ENCODE measurements at places on chromosomes 1 and 21.

- DNase-seq: no peak
These were observed 100.4 kb upstream of the F3 start for GRCh38 chr1:94641990-94642389.

- DNase-seq: no peak
These were observed 766 bp downstream of the RAP1GAP start for GRCh38 chr1:21668232-21668950.

GRCh38 chr1:216057947-216058346, 365.3 kb downstream of the USH2A start:
- DNase-seq: no peak

GRCh38 chr1:16124377-16125087, 31.3 kb downstream of the EPHA2 start:
- no peak for DNase-seq

- DNase-seq: no peak
These were observed 28.0 kb downstream of the SLAMF1 start for GRCh38 chr1:160618763-160619274.

GRCh38 chr1:177998696-177999631, 29.1 kb upstream of the SEC16B start:
- DNase-seq: no peak

GRCh38 chr1:155083865-155084721, 5.5 kb downstream of the EFNA3 start:
- DNase-seq: peak; percentile 66

DNA sequence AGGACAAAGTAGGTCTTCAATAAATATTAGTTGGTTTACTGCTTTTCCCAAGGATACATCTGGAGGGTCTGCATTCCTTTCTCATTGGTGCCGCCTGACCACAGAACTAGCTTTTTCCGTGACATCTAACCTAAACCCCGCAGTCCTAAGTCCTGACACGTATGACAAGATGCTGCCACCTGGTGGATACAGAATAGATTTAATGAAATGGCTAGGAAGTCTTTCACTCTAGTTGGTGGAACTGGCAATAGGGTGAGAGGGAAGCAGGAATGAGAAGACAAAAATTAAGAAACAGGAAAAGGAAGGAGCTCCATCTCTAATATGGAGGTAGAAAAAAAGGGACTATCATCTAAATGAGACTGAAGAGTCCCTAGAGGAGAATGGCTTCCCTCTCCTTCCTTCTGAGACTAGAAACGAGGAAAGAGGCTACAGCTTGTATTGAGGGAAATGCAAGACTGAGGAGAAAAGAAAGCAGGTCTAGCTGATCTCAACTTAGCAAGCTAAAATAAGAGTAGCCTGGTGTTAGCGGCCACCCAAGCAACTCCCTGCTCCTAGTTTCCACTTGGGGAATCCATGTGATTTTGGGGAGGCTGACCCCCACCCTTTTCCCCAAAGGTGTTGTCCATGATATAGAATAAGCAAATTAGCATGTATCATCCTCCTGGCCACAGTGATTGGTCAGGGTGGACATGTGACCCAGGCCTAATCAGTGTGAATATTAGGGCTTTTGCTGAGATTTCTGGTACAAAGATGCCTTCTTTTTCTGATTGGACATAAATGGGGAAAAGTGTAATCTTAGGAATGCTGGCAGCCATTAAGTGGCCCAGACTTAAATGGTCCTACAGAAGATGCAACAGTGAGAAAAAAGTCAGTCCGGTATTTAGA, 5.9 kb downstream of the RFX5 start:
- DNase-seq: peak; percentile 92

GRCh38 chr1:2121101-2121691, 71.0 kb downstream of the PRKCZ start:
- no peak for DNase-seq

GRCh38 chr1:35655196-35655595, 13.9 kb upstream of the PSMB2 start:
- no peak for DNase-seq

DNA sequence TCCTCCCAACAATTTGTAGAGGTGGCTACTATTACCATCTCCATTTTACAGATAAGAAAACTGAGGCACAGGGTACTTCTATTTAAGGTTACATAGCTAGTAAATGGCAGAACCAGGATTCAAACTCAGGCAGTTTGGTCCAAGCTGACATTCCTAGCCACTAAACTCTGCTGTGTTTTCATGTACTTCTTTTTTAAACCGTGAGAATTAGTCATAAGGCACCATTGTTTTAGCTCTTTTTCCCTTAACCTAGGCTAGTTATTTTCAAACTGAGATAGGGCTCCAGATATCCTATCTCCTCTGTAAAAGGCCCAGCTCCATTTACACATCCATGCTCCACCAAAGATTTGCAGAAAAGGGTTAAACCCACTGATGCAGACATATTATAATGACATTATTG, 92.9 kb downstream of the PTPN14 start:
- no peak for DNase-seq

DNA sequence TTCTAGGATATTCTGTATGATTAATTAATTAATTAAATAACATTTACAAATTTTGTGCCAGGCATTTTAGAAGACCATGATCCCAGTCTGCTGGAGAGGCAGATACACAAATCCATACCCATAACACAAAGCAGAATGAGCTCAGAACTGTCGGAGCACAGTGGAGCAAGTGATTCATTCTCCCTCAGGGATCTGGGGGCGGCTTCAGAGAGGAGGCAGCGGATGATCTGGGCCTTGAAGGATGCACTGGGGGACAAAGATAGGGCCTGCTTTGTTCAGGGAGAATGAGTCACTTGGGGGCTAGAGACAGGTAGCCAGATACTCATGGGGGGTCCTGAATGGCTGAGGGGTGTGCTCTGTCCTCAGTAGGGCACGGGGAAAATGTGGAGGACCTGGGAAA, 50.9 kb upstream of the TRABD2B start:
- no peak for DNase-seq

- peak; percentile 77 for DNase-seq
These were observed 4.2 kb upstream of the DYRK3 start for GRCh38 chr1:206631085-206631509.

DNA sequence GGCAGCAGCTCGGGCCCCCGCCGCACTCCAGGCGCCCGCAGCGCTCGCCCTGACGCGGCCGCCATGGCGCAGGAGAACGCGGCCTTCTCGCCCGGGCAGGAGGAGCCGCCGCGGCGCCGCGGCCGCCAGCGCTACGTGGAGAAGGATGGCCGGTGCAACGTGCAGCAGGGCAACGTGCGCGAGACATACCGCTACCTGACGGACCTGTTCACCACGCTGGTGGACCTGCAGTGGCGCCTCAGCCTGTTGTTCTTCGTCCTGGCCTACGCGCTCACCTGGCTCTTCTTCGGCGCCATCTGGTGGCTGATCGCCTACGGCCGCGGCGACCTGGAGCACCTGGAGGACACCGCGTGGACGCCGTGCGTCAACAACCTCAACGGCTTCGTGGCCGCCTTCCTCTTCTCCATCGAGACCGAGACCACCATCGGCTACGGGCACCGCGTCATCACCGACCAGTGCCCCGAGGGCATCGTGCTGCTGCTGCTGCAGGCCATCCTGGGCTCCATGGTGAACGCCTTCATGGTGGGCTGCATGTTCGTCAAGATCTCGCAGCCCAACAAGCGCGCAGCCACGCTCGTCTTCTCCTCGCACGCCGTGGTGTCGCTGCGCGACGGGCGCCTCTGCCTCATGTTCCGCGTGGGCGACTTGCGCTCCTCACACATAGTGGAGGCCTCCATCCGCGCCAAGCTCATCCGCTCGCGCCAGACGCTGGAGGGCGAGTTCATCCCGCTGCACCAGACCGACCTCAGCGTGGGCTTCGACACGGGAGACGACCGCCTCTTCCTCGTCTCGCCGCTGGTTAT, 2.8 kb downstream of the KCNJ9 start:
- DNase-seq: peak; percentile 44

- no peak for DNase-seq
These were observed 15.6 kb downstream of the UTP11 start for GRCh38 chr1:38028105-38028591.

- no peak for DNase-seq
These were observed 12.7 kb upstream of the PDPN start for GRCh38 chr1:13570924-13571323.

DNA sequence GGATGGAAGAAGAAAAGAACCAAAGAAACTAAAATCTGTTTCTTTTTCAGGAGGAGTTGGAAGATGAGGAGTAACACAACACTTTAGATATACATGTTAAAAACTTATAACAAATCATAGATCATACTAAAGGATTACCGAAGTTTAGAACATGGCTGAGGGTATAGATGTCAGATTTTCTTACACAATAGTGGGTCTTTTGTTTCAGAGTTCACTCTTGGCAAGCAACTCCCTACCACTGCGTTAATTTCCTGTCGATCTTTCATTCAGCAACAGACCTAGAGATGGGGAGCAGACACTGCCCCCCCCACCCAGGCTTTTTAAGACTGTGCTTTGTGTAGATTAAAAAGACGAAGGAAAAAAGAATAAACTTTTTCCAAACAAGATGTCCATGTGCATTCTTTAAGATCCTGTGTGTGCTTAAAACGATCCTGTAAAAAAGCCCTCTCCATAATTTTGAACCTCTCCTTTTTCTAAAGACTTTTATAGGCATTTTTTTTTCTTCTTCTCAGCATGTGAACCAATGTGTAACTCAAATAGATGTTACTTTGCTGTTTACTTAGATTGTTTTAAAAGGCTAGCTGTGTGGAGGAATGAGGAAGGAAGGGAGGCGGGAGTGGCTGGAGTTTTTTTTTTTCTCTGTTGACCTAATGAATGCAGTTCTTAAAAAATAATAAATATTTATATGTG, 50.4 kb downstream of the NFIA start:
- DNase-seq: no peak

DNA sequence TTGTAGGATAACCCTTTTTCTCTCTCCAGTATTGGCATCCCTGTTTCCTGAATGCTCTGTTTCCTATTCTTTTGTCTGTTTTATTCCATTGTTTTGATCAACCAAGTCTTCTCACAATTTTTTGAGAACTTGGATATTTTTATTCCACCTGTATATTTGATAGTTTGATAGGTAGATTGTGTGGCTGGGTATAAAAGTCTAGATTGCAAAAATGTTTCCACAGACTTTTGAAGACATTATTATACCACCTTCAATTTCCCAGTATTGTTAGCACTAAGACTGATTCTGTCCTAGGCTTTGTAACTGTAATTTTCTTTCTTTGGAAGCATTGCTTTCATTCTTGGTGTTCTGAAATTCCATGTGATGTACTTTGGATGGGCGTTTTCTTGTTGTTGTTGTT, 9.6 kb upstream of the DNAJC11 start:
- DNase-seq: no peak

DNA sequence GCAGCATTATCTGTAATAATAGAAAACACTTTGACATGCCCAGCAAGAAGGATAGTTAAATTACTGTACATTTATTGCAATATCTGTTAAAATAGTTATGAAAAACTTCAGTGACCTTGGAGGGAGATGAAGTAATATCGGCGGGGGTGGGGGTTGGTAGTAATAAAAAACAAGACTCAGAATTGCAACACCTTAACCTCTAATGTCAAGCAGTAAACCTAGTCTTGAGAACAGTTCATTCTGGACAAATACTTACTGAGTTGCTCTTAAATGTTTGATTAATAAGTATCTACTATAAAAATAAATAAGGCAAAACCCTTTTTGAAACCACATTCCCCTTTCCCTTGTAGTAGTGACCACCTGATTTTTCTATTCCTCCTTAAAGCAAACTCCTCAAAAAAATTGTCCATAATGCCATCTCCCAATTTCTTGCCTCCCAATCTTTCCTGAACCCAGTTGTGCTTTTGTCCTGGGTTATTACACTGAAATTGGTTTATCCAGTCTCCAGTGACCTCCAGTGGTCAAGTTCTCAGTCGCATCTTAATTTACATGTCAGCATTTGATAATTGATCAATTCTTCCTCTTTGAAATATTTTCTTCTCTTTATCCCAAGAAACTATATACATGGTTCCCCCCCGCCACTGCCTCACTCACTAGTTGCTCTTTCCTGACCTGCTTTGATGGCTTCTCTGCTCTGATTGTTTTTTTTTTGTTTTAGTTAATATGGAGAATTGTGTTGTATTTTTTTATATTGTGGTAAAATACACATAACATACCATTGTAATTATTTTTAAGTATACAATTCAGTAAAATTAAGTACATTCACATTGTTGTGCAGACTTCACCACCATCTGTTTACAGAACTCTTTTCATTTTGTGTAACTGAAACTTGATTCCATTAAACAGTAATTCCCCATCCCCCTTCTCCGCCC, 36.8 kb downstream of the RAP1A start:
- DNase-seq: peak; percentile 21

DNA sequence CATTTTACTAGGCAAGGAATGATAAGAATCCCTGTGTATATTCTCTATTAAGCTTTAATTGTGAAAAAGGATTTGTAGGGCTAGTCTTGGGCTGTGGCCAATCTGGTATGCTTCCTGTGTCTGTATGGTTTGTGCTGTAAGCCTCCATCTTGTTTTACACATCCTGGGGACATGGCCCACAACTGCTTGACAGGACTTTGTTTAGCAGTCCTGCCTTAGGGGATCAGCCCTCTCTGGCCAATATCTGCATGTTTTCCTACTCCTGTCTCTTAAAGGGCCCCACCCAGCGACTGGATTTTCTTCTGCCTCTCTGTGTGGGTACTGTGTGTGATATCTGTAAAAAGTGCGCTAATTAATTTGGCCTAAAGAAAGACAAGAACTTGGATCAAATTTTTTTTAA, 813.2 kb downstream of the PLA2G4A start:
- no peak for DNase-seq

GRCh38 chr1:207869859-207870258, 41.1 kb downstream of the CD34 start:
- no peak for DNase-seq

- DNase-seq: no peak
These were observed 15.1 kb downstream of the PTPRU start for GRCh38 chr1:29251164-29252124.

GRCh38 chr1:106746448-106747085, 309.9 kb upstream of the PRMT6 start:
- no peak for DNase-seq

DNA sequence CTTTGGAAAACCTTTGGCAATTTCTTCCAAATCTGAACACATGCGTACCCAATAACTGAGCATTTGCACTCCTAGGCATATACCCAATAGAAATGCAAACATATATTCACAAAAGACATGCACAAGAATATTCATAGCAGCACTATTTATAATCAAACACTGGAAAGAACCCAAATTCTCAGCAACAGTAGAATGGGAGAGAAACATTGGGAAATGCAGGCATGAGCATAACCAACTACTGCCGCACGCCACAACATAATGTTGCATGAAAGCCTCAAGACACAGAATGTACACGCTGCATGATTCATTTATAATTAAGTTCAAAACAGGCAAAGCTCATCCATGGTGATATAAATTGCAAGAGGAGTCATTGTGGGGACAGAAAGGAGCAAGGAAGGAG, 69.5 kb upstream of the FBXO28 start:
- DNase-seq: no peak

GRCh38 chr1:163163881-163164582, 38.7 kb downstream of the RGS5 start:
- DNase-seq: no peak

- peak; percentile 81 for DNase-seq
These were observed 53.3 kb downstream of the NENF start for GRCh38 chr1:212485913-212486618.

DNA sequence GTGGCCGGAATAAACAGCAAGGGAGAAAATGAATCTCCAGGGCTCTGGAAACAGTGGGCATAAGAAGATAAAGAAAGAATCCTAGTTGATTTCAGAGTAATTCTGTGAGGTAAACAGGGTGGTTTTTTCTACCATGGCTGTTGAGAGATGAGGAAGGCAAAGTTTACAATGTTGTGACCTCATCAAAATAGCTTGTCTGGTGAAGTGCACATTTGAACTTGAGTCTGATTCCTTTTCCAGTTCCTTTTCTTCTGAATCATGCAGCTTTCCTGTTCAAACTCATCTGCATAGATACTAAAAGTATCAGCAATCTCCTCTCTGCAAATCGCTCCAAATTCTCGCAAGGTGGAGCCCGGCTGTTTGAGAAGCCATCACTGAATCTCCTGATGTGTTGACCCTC, 161.7 kb downstream of the PLPP3 start:
- DNase-seq: no peak

Measured in SHP77 (cell line).